ENCODE measurements at places on chromosomes 1 and 21.

DNA sequence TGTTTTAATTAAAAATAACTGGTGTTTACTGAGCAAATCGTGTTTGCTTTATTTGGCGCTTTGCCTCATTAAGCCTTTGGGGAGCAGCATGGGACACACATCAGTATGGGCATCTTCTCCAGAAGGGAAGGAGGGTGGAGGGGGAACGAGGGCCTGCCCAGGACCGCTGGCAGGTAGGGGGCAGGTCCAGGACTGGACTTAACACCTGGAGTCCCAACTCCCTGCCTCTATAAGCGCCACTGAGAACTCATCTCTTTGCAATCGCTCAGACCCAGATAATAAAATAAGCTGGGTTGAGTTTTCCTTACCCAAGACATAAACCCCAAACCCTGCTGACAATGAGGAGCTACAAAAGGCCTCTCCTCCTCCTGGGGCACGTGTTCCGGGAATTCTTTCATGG is 15.1 kb downstream of the ABCG1 start:
- peak; percentile 39 for DNase-seq

DNA sequence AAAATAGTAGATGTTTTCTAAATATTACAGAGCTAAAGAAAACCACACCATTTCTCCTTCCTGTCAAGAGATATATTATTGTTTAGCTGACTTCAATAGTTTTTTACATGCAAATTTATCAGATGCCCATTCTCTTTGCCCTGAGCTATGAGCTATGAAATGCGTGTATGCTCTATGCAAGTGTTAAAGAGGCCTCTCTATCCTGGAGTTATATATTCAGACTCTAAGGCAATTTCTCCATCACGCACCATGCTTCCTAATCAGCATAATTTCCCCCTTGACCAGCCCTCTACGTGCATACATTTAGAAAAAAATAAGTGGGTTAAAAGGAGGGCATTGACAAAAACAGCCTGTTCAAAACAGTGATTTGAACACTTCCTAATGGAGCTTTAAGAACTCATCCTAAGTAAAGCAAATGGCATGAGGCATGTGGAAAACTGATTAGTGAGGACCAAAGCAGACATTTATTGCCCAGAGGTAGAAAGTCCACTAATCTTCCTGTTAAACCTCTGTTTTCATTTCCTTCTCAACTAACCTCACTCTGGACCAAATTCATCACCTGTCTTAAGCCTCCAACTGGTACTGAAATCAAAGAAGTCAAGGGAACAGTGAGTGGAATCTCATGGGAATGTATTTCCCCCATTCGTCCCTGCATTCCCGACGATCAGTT is 565.8 kb upstream of the PKN2 start:
- no peak for DNase-seq

DNA sequence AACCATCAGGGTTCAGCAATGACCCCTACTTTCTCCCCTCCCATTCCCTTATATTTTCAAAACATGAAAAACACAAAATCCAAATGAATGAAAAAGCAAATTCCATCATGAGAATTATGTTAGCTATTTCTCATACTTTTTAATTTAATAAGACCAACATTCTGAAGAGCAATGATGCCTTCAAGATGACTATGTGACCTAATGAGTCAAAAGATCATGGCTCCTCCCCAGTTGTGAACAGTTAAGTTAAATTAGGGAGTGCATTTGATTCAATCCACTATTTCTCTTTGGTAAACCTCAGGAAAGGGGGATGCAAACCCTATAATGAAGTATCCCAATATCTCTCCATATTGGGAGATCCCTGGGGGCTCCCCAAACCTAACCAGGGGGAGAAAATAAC is 36.5 kb downstream of the PUM1 start:
- no peak for DNase-seq

DNA sequence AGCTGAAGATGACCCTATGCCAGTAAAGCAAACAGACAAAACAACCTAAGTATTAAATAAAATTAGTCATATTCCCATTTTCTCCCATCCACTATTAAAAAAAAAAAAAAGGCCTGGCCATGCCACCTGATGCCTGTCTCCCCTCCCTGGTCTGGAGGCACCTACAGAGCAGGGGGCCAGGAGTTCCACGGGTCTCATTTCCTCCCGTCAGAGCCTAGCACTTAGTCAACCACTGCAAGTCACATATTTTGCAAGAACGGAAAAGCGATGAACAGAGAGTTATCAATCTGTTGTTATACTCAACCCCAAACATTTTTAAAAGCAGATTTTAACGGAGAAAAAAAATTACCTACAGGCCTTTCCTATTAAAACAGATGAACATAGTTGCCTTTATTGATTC is 59.3 kb downstream of the TGFBR3 start:
- no peak for DNase-seq

GRCh38 chr21:41180752-41181151 is 12.8 kb downstream of the BACE2 start:
- no peak for DNase-seq

GRCh38 chr1:81708250-81708649 is 92.5 kb upstream of the ADGRL2 start:
- no peak for DNase-seq

DNA sequence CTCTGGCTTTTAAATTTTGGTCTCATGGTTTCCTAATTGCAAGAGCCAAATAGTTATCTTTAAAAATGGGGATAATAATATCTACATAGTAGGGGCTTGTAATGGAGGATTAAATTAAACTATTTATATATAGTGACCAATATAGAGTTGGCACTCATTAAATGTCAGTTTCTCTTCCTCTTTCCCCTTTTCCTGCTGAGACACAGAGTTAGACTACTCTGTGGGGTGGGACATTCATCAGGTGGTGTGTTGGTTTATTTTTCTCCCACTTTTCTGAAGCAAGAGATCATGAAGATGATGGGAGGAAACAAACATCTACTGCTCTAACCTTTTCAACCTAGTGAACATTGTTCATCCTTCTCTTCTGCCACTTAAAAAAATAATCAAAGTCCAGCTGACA is 17.3 kb upstream of the RAP1A start:
- DNase-seq: no peak

GRCh38 chr1:40030528-40031135 is 9.9 kb upstream of the CAP1 start:
- DNase-seq: no peak

- peak; percentile 41 for DNase-seq
These were observed 12.4 kb upstream of the RCAN3 start for GRCh38 chr1:24490101-24490781.

DNA sequence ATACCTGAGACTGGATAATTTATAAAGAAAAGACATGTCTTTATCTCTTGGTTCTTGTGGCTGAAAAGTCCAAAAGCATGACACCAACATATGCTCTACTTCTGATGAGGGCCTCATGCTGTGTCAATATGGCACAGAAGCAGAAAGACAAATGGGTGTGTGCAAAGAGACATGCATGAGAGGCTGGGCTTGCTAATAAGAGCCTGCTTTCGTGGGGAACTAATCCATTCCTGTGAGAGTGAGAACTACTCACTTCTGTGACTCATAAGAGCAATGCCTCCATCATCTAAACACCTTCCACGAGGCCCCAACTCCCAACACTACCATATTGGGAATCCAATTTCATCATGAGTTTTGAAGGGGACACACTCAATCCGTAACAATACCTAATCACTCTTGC is 340.0 kb upstream of the DUSP10 start:
- no peak for DNase-seq

GRCh38 chr1:212930986-212931678 is 19.2 kb upstream of the VASH2 start:
- no peak for DNase-seq

- no peak for DNase-seq
These were observed 90.0 kb upstream of the CAMK1G start for GRCh38 chr1:209493559-209493958.

DNA sequence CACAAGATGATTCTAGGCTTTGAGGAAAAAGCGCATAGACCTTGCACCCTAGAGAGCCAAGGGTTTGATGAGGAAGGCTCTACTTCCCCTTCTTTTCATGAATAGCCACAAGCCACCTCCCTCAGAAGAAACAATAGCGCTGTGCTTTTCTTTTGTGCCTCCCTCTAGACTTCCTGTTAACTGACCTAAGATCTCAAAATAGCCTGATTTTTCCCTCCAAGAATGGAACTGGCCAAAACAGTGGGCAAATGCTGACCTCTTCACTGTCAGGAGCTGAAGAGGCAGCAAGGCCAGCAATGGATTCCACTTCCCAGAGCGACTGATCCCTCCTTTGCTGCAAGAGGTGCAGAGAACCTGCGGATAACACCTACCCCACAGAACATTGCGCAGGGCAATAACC is 362.8 kb downstream of the KCNH1 start:
- DNase-seq: no peak

DNA sequence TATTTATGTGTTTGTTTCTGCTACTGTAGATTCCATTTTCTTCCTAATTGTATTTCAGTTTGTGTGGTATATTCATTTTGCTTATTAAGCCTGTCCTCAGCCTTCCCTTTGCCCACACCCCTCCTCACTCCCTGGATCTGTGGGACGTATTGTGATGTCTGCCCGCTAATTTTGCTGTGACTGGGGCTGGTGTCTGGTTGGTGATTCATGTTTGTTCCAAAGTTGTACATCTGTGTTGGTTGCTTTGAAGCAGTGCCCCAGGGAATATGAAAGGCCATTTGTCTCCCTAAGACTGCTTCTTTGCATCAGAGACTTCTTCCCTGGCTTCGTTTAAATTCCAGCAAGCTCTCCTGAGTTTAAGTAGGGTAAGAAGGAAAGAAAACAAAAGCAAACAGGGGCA is 289.5 kb upstream of the SGIP1 start:
- DNase-seq: no peak

GRCh38 chr1:207856276-207857023 is 54.5 kb downstream of the CD34 start:
- no peak for DNase-seq

DNA sequence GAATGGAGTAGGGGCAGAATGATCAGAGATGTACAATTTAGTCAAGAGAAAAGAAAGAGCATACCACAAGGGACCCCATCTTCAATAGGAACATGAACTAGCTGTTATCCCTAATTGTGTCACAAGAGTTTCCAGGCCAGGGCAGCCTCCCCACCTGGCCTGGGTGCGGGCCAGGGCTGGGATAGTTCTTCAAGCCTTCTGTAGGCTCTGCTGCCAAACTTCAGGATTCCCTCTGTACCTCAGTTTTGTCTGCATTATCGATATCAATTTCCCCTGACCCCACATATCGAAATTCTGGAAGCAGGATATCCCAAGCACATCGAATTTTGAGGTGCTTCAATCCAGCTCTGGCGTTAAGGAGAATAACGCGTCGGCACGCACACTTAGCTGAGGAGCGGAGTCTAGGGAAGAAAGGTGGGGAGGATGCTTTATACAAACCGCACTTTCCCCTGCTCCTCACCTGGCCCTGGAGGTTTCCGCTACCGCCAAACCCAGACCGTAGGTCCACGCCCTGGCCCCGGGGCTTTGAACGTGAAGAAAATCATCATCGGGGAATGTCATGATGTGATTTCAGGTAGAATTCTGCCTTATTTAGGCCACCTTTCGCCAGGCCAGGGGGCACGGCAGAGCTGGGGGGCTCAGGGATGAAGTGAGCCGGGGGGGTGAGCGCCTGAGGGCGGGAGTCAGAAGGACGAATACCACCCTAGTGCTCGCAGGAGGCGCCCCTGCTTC is 7.4 kb downstream of the HLX start:
- no peak for DNase-seq

DNA sequence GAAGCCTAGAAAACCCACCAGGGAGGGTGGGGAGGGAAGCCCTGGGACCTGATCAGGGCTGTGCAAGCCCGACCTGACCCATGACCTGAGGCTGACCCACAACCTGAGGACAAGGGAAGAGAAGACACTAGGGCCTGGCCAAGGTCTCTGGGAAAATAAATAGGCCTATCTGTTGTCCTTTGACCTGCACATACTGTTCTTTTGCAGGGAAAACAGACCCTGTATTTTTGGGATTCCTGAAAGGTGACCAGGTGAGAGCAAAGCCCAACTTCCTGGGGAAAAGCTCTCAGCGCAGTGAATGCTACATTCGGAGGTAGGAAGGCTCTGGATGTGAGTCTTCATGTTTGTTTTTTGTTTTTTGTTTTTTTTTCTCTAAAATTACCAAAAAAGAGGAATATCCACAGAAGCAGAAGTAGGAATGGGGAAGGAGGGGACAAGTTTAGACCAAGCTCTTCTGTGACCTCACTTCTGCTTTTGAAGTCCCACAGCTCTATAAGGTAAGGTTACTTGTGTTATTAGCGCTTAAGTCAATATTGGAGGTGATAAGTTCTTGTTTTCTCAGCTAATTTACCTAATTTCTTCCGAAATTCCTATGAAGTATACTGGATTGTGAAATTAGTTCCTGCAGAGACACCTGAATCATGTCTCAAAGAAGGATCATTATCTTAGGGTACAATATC is 26.2 kb upstream of the LYST start:
- DNase-seq: no peak

GRCh38 chr1:194078765-194079164 is 892.4 kb upstream of the B3GALT2 start:
- no peak for DNase-seq

GRCh38 chr1:200934676-200935245 is 40.1 kb downstream of the INAVA start:
- no peak for DNase-seq
